Activated CD4-positive, alpha-beta T cell treated with anti-CD3 and anti-CD28 coated beads for 24 hours (primary cell): ENCODE measurements at places on chromosomes 3 and 15.

DNA sequence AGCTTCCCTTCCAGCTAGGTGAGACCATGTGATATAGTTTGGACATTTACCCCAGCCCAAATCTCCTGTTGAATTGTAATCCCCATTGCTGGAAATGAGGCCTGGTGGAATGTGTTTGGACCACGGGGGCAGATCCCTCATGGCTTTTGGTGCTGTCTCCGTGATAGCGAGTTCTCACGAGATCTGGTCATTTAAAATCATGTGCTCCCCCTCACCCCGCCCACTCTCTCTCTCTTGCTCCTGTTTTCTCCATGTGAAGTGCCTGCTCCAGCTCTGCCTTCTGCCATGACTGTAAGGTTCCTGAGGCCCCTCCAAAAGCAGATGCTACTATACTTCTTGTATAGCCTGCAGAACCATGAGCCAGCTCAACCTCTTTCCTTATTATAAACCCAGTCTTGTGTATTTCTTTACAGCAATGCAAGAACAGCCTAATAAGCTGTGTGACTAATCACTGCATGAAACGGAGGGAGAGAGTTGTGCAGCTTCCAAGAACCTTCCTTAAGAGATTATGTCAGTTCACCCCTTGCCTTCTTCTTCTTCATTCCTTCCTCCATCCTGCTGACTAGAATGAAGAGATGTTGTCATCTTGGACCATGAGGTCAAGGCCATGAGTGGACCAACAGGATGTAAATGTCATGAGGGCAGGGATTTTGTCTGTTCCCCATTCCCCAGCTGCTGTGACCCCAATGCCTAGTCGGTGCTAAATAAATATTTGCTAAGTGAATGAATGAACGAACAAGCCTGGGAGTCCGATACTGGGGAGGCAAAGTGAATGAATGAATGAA, 91.0 kb downstream of the CPN2 start:
- no peak for DNase-seq

- no peak for DNase-seq
Measured at GRCh38 chr15:91916051-91916450, 62.5 kb downstream of the SLCO3A1 start.

DNA sequence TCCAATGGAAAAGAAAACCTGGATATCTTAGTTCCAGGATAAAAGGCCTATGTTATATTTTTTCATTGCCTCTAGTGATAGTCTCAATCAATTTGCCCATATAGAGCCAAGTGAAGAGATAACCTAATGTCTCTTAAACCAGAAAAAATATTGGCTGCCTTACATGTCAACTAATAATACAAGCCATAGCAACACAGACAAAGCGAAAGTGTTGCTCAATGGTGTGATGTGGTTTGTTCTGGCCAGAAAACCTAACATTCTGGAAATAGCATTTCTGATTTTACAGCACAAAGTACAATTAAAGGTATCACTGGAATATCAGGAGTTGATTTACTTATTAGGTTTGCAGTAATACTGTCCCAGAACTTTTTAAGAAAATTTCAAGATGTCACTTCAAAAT, 101.5 kb downstream of the ATP8B4 start:
- DNase-seq: no peak

DNA sequence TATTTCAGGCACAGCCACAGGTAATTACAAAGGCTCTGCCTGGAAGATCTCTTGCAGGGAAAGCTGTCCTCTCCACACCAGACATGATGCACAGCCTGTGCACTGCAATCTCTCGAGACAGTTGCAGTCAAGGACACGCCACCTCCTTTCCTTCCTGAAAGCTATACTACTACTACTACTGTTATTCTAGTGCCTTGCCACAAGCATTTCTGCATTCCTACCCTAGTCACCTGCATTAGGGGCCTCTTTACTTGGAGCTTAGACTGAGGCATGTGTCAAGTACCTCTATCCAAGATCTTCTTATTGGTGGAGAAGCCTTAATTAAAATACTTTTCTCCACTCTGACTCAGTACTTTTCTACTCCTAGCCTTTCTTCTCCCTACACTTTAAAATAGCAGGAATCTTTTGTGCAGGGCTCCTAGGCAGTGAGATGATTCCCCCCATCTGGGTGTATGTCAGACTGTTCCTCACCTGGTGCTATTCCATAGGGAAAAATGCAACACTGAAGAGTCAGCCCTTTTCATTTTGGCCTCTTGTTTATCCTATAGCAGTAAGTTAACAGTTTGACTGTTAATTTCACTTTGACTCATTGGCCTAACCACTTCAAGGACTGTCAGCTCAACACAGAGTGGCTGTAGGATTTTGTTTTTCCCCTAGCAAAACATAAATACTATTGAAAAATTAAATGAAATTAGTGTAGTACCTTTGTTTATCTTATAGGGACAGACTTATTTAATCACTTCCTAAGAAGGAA, 78.9 kb downstream of the ESYT3 start:
- DNase-seq: no peak

- DNase-seq: no peak
Measured at GRCh38 chr3:126749931-126750755, 46.1 kb downstream of the CHCHD6 start.

- no peak for DNase-seq
Measured at GRCh38 chr15:74229686-74230085, 6.4 kb upstream of the CCDC33 start.

DNA sequence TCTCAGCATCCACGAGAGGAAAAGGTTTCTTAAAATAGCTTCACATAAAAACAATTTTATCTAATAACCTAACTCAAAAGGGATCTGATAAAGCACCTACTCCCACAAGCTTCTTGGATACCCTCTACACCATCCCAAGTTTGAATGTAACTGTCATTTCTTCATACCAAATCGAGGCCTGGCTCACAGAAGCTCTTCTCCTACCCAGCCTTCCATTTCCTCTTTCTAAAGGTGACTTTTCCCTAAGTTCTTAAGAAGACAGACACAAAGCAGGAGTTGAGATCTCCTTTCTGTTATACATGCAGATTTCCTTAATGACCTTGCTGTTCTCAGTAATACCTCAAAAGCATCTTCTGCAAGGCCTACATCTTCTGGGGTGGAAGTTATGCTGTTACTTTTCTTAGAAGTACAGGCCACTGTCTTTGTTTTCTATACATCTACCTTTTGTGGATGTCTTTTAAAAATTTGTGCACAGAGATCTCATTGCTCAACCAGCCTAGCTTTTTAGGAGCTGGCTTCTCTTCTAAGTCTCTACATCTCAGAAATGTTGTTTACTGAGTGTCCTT, 3.4 kb upstream of the LRRIQ4 start:
- DNase-seq: no peak

- DNase-seq: no peak
Measured at GRCh38 chr3:125440559-125440955, 65.4 kb upstream of the ZNF148 start.

DNA sequence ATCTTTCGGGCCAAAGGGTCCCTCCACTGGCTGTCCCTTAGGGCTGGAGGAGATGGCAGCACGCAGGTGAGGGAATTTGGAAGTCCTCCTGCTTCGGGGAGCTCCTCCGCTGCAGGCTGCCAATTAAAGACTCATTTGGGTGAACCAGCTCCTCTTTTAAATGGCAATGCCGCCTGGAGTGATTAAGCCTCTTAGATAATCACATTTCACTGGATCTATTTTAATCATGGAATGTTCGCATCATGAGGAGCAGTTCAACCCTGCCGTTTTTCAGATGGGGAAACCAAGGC, 117.9 kb downstream of the LIPC start:
- DNase-seq: no peak

DNA sequence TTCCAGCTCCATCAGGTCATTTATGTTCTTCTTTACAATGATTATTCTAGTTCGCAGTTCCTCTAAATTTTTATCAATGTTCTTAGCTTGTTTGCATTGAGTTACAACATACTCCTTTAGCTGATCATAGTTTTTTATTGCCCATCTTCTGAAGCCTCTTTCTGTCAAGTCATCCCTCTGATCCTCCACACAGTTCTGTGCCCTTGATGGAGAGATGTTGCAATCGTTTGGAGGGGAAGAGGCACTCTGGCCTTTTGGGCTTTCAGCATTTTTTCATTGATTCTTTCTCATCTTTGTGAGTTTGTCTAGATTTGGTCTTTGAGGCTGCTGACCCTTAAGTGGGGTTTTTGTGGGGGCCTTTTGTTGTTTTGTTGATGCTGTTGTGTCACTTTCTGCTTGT, 234.6 kb upstream of the CBLB start:
- DNase-seq: no peak

GRCh38 chr15:56786966-56787365, 53.7 kb upstream of the ZNF280D start:
- DNase-seq: no peak

- no peak for DNase-seq
Measured at GRCh38 chr3:186098740-186099139, 10.1 kb downstream of the ETV5 start.

DNA sequence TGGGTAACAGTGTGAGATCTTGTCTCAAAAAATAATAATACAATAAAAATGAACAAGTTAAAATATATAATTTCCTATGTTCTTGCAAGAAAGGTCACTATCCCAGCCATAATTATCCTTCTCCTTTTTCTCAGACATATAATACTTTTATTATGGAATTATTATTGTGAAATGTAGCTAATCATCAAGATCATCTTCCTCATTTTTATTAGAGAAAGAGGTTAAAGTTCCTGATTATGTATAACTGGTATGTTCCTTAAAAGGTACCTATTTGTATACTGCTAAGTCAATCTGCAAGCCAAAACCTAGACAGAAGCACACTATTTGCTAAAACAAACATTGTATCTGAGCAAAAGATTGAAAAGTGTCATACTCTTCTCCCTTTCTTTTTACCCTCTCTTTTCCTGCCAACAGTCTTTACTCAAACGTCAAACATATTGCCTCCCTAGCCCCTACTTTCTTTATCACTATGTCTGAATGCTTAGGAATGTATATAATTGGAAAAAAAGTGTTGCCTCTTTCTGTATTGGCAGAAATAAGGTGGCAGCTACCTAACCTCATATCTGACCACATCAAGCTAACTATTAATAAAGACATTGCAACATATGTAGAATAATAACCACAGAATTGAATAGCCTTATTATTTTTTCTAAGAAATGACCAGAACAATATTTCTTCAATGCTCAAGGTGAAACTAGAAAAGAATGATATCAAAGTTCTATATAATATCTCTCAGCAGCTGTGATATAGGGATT, 18.5 kb downstream of the SEC11A start:
- no peak for DNase-seq

DNA sequence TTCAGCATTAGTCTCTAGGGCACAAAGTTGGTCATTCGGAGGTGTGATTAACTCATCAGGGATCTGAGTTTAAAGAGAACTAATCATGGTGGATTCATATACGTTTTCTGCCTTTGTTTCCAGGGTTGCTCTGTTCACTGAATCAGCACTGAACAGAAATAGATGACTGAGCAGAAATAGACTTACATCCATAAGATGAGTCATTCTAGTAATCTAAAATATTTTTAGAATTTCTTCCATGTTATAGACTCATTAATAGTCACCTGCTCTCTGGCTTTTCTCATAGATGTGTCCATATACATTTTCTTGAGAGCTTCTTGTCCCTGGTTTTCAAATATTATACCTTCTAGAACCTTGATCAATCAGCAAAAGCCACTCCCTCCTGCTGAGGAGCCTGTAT, 837.6 kb upstream of the DPPA4 start:
- DNase-seq: no peak

DNA sequence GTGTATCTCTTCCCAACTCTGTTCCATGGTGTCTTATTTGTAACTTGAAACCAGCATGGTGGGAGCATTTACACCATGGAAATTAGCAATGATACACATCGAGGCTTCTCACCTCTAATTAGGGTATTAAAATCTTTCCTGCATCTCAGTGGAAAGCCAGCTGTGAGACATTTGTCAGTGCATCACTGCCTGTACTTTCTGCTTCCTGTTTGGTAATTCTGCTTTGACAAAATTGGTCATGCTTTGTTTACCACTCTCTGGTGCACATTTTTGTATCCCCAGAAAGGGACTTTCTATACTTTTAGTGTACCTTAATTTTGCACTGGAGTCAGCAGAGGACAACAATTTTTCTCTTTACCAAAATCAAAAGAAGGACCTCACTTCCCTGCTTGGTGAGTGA, 402.1 kb downstream of the PDCD6IP start:
- no peak for DNase-seq

- no peak for DNase-seq
Measured at GRCh38 chr3:100073049-100073713, 41.1 kb downstream of the FILIP1L start.

- DNase-seq: no peak
Measured at GRCh38 chr3:18394384-18394995, 30.6 kb downstream of the SATB1 start.

DNA sequence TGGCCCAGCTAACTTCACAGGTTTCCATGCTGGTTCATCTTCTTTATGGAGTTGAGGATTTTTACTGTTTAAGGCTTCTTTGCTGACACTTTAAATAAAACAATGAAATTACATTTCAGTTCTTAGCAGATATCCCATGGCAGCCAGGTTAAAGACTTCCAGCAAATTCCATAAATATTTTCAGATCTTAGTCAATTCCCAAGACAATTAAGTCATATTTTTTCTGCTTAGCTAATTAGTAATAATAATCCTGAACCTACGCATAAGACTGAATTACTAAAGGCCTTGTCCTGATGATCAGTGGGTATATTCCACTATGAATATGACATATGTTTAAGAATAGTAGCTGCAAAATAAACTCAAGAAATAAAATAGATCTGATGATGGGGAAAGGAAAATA, 83.3 kb downstream of the NR2E3 start:
- DNase-seq: no peak

GRCh38 chr15:92407916-92408315, 14.2 kb downstream of the ST8SIA2 start:
- DNase-seq: no peak

DNA sequence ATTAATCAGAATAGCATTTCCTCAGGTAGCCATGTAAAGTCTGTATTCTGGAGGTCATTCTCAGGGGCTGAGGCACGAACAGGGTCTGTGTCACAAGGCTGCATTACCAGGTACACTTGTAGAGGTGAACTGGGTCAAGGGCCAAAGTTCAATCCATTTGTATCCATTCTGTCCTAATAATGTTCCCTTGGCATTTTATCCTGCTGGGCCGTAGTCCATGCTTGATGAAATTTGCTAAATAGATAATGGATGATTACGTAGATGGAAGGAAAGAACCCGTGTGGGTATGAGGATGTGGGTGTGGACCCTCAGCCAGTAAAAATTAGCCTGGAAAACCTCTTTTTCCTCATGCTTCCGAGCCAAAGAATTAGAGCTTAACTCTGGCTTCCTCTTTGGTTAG, 785.9 kb downstream of the GRM7 start:
- DNase-seq: no peak

DNA sequence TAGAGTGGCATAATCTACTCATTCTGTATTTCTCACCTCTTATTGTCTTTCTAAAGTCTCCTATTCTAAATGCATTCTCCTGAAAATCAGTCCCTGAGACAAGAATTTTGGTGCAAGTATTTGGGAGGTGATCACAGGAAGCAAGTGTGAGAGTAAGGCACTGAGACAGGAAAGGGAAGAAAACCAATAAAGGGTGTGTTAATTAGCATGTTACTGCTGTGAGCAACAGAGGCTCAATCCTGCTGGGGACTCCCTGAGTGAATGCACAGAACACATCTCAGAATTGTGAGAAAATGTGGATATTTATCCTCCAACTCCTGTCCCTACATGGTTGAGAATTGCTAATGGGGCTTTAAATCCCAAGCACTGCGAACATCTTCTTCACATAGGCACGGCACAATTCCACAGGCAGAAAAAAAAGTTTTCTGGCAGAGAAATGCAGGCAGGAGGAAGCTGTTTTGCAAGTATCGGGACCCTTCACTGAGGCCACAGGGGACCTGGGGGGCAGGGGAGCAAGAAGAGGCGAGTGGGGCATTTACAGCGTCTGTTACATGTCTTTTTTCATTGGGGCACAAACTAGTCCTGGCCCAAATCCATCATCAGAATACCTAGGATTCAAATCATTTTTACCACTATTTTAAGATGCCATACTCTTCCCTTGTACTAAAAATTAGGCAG, 27.2 kb upstream of the STT3B start:
- DNase-seq: no peak
